ENCODE measurements at places on chromosomes 7 and 10. TPM values are rescaled to one million over a fixed set of nuclear protein-coding genes. Genes with fewer than 3 reads are reported as not detected.

DNA sequence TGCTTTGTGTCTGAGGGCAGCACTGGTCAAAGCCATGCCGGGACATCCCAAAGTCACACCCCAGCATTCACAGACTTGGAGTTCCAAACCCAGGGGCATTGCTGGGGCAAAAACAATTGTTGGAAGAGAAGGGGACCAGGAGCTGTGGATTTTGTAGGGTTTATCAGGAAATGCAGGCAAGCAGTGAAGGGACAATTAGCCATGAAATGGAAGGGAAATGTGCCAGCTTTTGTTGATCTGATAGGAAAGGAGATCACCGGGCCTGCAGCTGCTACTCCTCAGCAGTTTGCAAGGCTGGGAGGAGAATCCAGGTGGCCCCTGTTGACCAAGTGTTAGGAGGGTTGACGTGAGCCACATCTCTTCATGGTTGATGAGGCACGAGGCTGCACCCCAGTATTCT lies 2.5 kb upstream of the BRI3 start:
- no peak for DNase-seq

The LLCFC1 gene
- total RNA-seq, result not detected

DNA sequence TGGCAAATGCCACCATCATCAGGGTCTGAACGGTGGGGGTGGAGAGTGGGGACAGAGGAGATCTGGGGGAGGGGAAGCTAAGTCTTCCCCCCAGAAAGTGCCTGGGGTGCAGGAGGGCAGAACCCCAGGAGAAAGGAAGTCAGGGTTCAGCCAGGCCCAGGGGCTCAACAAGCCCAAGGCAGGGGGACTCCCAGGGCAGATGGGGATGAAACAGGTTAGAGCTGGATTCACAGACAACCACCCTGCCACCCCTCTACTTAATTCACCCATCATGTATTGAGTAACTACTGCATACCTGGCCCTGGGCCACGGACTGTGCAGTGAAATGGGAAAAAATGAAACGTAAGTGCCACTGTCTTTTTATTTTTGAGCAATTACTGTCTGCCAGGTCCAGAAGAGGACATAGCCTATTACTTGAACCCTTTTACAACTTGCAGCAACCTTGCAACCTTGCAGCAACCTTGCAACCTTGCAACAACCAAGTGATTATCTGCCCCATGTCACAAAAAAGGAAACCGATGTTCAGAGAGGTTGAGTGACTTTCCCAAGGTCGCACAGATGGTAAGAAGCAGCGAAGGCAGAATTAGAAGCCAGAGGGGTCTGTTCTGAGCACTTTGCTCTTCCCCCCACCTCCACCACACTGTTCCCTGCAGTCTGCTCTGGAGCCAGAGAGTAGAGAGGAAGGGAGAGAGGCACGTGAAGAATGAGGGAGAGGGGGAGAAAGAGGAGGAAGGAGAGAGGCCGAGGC lies 4.8 kb downstream of the ELN start:
- DNase-seq, result no peak

The UTF1 gene
- total RNA-seq, result 1.8 TPM

DNA sequence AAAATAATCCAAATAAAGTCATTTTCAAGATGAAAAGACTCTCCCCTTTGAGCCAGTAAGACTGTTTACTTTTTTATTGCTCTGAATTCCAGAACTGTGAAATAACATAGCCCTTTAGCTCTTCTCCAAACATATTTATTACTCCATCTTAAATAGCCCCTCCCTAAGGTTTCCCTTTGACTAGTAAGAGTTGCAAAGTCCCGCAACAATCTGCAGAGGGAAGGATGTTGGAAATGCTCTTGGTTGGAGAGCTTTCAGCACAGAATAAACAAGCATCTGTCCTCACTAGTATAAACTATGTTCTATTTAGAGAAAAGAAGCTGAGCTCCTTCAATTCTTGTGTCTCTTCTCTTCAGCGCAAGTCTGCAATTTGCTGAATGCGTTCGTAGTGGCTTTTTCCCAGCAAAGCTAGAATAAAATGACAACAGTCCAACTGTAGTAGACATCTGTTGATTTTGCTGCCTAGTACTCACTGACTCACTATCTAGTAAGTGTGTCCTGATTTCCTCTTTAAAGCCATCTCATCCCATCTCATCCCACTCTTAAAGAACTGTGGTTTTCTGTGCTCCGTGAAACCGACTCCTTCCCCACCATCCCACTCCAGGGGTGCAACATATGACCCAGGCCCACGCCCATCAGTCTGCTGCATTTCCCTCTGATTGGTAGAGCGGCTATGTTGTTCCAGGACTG lies 104.0 kb downstream of the FAM107B start:
- no peak for DNase-seq

All from dorsolateral prefrontal cortex (tissue), 122 donors.